ENCODE measurements at places on chromosomes 3 and 15.

DNA sequence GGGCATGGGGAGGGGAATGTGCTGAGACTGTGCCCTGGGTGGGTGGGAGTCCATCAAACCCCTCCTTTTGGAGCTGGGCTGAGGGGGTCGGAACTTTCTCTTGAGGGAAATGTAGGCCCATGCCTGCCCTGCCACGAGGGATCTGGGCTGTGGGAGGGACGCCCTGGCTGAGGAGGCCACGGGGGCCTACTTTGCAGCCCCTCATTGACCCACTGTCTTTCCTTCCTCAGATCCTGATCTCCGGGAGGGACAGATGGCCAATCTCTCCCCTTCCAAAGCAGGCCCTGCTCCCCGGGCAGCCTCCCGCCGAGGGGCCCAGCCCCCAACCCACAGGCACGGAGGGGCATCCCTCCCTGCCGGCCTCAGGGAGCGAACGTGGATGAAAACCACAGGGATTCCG is 25.3 kb downstream of the LOXL1 start:
- no peak for DNase-seq

- no peak for DNase-seq
These were observed 275.8 kb downstream of the SATB1 start for GRCh38 chr3:18149386-18149785.

GRCh38 chr3:26636096-26636727 is 13.6 kb downstream of the LRRC3B start:
- no peak for DNase-seq

GRCh38 chr15:23483821-23484299 is 36.8 kb upstream of the GOLGA6L2 start:
- no peak for DNase-seq

GRCh38 chr3:170600005-170600624 is 14.2 kb upstream of the SLC7A14 start:
- no peak for DNase-seq

DNA sequence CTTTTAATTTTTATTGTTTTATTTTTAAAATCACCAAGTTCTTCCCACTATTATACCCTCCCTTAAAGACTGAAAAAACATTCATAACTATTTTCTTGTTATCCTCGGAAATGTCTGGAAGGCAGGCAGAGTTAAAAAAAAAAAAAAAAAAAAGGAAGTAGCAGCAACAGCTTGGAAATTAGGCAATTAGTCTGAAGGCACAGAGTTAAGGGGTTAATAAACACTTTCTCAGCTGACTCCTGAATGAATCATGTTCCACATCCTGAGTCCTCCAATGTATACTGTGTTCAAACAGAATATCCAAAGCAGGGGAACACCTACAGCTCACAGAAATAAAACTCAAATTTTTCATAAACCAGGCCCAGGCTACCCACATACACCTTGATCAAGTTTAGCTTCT is 5.8 kb downstream of the HEXA start:
- no peak for DNase-seq

DNA sequence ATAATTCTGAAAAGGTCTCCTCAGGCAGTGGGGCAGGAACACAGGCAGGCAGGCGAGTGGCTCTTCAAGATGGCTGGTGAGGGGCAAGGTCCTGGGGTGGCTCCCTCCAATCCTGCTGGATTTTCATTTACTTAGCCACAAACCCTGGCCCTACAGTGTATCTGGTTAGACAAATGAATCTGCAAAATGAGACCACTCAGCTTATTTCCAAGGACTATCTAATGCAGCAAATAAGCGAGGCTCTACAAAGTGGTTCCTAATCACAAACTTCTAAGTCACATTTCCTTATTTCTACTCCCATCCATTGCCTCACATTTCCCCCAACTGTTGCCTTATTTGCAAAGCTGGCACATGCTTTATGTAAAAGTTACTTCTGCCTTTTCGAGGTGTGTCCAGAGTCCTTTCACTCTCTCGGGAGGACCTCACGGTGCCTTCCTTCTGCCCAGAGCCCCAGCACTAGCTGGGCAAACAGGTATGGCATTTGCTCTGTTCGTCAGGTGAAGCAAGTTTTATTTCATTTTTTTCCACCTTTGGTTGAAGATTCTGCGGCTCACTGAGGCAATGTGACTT is 40.5 kb downstream of the CCDC12 start:
- DNase-seq, result no peak

- DNase-seq, result no peak
These were observed 694.9 kb downstream of the MECOM start for GRCh38 chr3:168968609-168969008.

DNA sequence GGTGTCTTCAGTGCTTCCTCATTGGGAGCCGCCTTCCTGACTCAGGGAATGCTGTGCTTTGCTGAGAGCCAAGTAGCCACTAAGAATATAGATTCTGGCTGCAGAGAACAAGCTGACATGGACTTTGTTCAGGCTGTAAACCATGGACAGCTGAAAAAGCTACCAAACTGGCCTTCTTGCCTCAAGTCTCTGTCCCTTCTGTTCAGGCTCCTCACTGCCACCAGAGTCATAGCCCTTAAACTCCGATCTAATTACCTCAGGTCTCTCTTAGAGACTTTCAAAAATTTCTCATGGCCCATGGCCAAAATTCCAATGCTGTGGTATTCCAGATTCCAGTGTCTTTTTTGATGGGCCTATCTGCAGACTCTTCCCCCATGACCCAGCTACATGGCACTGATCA is 19.4 kb upstream of the PTX3 start:
- DNase-seq, result no peak

- no peak for DNase-seq
These were observed 164.8 kb upstream of the NUDT16 start for GRCh38 chr3:131216801-131217200.

DNA sequence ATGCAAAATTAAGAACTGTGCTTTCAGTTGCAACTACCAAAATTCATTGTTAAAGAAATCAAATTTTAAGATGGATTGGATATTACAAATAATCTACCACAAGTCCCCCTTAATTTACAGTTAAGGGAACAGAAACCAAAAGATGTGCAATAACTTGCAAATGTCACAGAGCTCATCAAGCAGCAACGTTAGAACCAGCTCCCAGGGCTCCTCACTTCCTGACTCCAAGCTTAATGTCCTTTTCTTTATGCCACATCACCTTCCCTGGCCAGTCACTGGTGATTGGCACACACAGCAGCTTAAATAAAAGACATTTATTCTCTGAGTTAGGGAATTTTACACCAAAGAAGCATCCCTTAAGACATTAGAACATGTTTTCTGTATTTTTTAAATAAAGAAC is 159.7 kb downstream of the RSL24D1 start:
- DNase-seq, result no peak

DNA sequence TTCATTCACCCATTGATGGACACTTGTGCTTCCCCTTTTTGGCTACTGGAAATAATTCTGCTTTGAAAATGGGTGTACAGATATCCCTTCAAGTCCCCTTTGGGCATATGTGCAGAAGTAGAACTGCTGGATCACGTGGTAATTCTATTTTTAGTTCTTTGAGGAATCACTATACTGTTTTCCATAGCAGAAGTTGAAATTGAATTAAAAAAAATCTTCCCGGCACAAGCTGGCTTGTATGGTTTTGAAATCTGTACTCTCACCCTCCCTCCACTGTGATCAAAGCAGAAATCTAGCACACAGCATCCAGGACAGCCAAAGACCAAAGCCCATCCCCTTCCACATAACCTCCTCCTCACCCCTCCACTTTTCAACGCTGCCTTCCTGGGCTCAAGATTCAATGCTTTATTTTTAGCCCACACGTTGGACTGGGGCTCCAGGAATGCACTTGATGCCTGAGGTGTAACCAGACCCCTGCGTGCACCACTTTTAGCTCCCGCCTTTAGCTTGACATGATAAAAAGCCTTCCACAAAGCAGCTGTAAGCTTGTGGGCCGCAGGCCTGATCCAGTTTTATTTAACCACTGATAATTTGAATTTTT is 29.9 kb downstream of the TMEM40 start:
- DNase-seq, result no peak

DNA sequence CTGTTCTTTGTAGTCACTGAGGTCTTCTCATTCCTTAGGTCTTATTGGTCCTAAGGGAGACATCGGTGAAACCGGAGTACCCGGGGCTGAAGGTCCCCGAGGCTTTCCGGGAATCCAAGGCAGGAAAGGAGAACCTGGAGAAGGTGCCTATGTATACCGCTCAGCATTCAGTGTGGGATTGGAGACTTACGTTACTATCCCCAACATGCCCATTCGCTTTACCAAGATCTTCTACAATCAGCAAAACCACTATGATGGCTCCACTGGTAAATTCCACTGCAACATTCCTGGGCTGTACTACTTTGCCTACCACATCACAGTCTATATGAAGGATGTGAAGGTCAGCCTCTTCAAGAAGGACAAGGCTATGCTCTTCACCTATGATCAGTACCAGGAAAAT is 11.6 kb downstream of the ADIPOQ start:
- no peak for DNase-seq

DNA sequence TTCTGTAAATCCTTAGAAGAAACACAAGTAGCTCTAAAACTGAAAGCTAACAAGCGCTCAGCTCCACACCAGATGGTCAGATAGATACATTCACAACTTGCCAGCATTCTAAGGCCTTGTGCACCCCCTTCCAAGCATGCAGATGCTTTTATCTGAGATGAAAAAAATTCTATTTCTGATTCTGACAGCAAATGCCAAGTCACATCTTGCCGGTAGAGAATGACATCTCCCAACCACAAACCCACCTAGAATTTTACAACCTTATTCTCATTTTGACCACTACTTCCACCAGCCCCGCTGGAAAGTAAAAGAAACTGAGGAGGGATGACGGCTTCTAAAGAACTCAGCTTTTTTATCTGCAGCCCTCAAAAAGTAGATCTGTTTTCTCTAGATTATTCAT is 57.7 kb downstream of the SUMF1 start:
- no peak for DNase-seq

- no peak for DNase-seq
These were observed 667 bp downstream of the UMPS start for GRCh38 chr3:124730941-124731297.

GRCh38 chr3:159273608-159274007 is 471.8 kb downstream of the MFSD1 start:
- no peak for DNase-seq

- DNase-seq, result no peak
These were observed 253.8 kb upstream of the COL8A1 start for GRCh38 chr3:99384596-99384995.

GRCh38 chr3:64642327-64643151 is 45.3 kb downstream of the ADAMTS9 start:
- no peak for DNase-seq

GRCh38 chr3:50170689-50171088 is 15.6 kb downstream of the SEMA3F start:
- no peak for DNase-seq

DNA sequence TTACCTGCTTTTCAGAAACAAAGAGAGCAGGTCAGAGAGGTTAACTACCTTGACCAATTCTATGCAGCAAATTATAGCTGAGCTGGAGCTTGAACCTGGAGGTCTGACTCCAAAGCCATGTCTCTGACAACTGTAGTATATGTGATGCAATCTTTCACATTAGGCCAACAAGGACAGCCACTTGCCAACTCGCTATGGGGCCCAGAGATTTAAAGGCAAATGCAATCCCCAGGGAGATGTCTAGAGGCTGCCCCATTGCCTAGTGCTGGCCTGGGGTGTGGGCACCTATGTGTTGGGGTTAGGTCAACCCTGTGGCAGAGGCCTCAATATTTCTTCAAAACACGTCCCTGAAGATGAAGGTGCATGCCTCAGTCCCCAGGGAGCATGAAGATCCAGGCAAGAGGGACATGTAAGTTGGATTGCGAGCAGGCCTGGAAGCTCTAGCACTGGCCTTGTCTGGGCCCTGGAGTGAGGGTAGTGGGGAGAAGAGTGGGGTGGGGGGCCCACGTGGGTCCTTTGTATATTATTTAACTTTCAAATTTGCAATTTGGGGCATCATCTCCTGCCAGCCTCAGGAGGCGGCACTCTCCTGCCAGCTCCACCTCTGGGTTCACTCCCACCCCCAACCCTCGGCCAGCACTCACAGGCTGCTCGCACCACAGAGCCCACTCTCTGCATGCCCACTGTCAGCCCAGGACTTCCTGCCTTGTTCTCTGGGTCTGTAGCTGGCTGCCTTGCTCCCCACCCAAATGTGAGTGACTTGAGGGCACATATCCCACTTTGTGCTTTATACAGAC is 64.3 kb downstream of the SLC12A8 start:
- DNase-seq, result no peak

GRCh38 chr3:15556512-15556911 is 35.0 kb upstream of the COLQ start:
- DNase-seq, result no peak

DNA sequence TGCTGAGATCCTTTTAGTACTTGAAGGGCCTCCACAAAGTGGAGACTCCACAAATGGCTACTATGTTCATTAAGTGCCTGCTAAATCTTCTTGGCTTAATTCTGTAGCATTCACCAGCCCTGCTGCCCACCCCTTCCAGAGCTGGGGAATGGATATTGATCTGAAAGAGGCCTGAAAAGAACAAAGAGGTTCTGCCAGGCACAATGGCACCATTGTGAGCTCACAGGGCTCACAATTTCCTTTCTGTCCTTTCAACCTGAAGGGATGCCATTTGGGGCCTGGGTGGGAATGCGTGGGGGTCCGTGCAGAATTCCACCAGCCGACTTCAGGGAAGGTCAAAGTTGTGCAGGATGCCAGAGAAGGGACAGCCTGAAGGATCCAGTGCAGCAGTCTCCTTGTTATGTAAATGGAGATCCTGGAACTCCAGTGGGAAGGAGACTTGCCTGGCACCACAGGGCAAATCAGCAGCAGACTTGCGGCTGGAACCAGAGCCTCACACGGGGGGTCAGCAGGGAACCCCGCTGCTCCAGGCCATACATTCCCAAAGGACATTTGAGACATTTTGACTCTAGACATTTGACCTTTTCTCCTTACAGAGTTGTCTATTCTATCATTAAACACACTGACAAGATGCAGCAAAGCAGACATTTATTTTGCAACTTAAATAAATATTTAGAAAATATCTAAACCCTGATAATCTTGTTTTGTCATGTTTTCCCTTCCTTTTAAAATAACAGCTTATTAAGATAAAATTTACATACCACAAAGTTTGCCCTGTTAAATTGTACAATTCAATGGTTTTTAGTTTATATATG is 21.5 kb upstream of the MORF4L1 start:
- no peak for DNase-seq

GRCh38 chr15:86445579-86446252 is 366.0 kb downstream of the AGBL1 start:
- no peak for DNase-seq

GRCh38 chr15:99502182-99502581 is 63.6 kb upstream of the MEF2A start:
- DNase-seq, result no peak

DNA sequence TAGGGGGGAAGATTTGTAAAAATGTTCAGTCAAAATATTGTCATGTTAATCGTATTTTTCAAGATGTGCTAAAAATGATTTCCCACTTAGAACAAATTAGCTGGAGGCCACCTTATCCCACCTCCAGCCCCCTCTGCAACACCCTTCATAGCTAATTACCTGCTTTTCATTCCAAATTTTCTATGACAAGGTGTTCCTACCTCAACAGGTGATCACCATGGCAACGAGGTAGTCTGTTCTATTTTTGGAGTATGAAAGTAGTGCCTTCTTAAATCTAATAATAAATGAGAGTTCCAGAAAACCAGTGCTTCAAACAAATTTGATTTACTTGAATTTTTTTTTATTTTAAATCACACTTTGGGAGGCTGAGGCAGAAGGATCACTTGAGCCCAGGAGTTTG is 149.8 kb downstream of the FNDC3B start:
- no peak for DNase-seq

GRCh38 chr15:86157606-86158293 is 78.1 kb downstream of the AGBL1 start:
- DNase-seq, result no peak

All from T-helper 2 cell (primary cell).